Natural killer cell (primary cell): ENCODE measurements at places on chromosomes 16 and 17.

DNA sequence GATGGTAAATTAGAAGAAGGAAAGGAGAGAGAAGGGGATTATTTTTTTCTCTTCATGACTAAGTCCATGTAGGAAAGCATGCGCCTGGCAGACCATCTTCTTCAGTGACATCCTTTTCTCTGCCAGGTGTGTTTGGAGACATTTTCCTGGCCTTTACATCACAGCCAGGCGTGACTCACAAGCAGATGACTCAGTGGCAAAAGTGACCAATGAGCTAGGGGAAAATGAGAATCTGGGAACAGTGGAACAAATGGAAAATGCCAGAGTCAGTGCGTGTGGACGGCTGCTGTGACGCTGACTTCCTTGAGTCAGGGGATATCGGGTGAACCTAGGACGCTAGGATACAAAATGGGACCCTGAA lies 9.4 kb downstream of the KIAA0513 start:
- no peak for DNase-seq

DNA sequence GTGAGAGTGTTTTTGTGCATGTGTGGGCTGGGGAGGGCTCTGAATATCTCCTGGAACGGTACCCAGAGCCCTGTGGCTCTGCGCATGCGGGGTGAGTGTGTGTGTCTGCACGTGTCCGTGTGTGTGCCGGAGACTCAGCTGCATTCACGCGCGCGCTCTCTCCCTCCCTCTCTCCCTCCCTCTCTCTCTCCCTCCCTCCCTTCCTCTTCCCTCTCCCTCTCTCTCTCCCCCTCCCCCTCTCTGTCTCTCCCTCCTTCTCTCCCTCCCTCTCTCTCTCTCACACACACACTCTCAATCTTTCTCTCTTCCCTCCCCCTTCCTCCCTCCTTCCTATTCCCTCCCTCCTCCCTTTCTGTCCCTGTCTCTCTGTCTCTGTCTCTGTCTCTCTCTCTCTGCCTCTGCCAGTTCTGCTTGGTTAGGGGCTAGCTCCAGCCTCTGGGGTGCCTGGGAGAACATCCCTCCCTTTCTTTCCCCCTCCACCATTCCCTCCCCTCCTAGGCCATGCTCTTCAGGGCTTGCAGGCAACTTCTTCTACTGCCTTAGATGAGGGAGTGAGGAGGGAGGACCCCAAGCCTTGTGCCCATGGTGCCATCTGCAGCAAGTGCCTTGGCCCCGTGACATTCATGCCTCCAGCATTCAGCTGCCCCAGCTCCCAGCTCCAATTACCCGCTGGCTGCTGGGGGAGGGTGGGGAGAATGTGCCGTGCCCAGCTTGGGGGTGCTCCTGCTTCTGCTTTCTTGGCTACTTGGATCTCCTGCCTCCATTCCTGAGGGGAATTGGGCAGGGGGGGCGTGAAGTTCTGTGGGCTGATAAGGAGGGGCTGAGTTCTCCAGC lies 6.4 kb downstream of the THRA start:
- peak; percentile 90 for DNase-seq

GRCh38 chr17:80882926-80883685 lies 108.5 kb upstream of the CHMP6 start:
- DNase-seq, result no peak

DNA sequence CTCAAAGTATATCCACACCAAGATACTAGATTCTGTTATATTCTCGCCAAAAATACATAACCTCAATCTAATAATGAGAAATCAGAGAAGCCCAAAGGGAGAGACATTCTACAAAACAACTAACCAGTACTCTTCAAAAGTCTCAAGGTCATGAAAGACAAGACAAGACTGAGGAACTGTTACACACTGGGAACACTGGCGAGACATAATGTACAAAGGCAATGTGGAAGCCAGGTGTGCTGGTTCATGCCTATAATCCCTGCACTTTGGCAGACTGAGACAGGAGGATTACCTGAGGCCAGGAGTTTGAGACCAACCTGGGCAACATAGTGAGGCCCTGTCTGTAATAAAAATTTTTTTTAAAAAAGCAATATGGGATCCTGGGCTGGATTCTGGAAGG lies 85.9 kb downstream of the SPAG9 start:
- no peak for DNase-seq

- no peak for DNase-seq
These were observed 13.9 kb downstream of the MIS12 start for GRCh38 chr17:5500247-5500588.

GRCh38 chr16:81864646-81865382 lies 85.7 kb downstream of the PLCG2 start:
- DNase-seq, result no peak

DNA sequence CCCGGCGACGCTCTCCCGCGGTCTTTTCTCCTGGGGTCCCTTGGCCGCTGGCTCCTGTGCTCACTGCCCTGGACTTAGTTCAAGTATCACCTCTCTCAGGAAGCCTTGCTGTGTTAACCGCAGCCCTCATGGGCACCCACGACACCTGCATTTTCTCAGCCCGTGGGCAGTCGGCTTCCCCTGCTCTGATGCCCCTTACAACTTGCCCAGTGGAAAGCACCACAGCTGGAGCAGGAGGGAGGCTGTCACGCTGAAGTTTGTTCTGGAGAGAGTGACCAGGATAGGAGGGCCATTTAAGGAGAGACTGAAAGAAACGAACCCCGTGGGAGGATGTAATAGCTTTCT lies 395 bp downstream of the STXBP4 start:
- no peak for DNase-seq

DNA sequence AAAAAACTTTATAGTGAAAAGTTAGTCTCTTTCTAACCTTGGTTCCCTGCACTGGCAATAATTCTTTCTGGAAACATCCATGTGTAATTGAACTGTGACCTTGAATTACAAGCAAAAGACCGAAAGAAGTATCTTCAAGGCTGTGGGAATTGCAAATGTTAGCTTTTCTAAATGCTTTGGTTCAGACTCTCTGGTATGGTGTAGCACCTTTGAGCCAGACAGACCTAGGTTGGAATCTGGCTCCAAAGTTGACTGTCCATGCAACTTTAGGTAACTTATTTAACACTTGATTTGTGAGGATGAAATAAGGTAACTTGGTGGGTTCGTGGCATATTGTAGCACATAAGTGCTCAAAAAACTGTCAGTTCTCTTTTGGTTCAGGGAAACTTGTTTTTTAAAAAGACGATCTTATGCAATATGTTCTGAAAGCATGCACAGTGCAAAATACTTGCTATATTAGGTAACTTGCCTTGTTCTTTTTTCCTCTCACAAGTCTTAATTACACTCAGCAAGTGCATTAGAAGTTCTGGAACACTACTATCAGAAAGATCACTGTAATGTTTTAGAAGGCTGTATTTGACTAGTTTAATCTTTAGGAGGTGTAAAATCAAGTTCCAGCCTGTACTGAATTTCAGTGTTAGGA lies 46.3 kb downstream of the TANGO6 start:
- DNase-seq, result no peak

DNA sequence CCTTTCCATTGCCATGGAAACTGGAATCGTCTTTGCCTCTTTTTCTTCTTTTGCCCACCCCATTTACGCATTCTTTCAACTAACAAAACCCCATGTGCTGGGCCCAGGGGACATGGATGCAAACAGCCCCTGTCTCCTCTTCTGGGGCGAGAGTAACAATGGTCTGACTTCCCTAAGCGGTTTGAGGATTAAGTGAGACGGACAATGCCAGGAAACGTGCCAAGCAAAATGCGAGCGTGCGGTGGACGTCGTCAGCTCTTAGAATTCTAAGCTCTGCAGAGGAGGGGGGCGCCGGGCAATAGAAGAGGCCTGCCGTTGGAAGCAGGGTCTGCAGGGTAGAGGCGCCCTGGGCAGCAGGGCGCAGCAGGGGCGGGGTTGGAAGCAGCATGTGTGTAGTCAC lies 42.4 kb upstream of the JPH3 start:
- no peak for DNase-seq

DNA sequence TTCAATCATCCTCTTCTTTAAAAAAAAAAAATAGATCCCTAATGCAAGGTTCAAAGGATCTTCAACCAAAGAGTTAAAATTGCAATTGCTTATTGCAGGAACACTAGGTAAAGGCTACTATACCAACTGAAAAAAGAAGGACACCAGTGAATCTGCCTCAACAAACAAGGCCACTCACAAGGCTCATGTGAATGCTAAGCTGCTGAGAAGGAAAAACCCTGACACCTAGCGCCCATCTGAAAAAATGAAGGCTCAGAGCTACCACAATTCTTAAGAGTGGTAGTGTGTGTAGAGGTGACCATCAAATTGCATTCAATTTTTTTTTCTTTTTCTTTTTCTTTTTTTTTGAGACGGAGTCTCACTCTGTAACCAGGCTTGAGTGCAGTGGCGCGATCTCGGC lies 201.6 kb upstream of the C17orf78 start:
- DNase-seq, result no peak

DNA sequence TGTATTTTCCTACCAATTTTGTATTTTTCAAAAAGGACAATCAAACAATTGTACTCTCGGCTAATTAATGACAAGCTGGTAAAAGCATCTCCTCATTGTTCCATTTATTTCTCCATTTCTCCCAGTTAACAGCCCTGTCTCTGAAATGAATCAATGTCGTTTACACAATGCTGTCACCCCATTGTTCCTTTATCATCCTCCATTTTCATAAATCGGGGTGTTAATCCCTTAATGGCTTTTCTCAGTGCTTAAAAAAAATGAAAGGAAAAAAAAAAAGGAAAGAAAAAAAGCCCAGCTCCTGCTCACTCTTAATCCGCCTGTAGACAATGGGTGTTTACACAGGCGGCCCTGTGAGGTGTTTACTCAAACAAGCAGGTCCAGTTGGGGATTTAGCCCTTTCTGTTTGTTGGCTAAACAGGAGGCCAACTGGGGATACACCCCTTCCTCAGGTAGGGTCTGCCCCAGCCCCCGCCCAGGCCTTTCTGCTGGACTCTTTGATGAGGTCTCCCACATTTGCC lies 86.8 kb upstream of the SALL1 start:
- no peak for DNase-seq

- DNase-seq, result no peak
These were observed 135.1 kb downstream of the CDH13 start for GRCh38 chr16:82761858-82762257.

DNA sequence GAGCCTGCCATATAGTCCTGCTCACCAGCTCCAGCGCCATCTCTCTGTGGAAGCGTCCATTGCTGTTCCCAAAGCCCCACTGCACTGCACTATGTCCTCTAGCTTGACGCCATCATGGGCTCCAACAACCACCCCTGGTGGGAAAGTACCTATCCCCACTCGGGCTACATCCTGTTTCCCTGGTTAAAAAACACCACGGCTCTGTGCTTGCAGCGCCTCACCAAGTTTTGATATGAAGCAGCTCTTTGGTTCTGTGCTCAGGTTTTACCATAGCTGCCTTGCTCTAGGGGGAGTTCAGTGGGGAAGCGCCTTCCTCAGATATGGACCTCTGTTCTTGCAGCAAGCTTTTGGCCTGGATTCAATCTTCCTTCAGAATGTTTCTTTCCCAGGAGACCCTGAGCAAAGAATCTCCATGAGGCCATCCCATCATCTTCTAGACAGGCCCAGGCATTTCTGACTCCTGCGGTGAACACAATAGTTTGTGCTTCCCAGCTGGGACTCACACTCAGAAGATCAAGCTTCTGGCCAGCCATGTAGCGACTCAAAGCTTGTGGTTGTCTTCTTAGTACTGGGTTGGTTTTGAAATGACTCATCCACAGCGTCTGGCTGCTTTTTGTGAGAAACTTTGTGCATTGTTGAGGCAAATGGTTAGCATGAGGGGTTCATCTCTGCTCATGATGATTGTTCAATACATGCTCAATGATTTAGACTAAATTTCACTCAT lies 39.5 kb downstream of the DYNLRB2 start:
- peak; percentile 85 for DNase-seq

- DNase-seq, result no peak
These were observed 7.3 kb downstream of the CX3CL1 start for GRCh38 chr16:57379579-57379978.

- no peak for DNase-seq
These were observed 45.3 kb downstream of the IL21R start for GRCh38 chr16:27447301-27447700.

DNA sequence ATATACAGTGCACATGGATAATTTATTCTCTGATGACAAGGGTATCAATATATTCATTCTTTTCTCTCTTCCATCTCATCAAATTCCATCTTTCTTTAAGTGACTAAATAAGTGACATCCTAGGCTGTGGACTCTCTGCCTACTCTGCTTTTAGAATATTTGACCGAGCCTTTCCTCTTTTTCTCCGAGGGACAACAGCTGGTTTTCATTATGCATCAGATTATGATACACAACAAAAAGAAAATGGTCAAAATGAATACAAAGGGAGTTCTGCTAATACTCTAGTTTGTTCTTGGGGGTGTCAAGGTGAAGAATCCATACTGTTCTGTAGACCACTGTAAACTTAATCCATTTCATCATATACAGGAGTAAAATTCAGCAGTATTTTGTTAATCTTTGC lies 942.6 kb downstream of the KCNJ2 start:
- no peak for DNase-seq

- no peak for DNase-seq
These were observed 7.4 kb downstream of the TELO2 start for GRCh38 chr16:1500465-1501150.

DNA sequence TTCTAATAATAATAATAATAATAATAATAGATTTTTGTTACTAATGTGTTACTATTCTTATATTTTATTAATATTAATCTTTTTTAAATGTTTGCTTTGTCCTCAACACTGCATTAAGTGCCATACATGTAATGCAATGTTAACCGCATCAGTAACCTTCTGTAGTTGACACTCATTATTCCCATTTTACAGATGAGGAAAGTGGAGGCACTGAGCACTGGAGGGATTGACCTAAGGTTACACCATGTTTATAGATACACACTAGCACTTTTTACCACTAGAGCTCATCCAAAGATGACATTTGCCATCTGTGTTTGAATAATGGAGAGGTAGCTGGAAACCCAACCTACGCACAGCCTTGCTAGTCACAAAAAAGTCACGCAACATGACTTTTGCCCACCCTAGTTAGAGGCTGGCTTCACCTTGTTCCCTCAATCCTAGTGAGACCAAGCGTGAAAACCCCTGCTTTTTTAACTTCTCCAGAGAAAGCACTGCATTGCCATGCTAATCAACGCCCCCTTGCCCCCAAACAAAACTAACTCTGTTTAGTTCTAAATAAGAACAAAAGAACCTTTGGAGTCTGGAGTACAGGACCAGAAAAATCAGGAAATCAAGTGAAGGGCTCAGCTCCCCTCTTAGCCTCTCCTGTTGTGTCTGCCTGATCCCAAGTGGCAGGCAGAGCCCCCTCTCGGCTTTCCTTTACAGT lies 2.3 kb downstream of the ARSG start:
- DNase-seq, result no peak

- DNase-seq, result no peak
These were observed 372 bp downstream of the CD300A start for GRCh38 chr17:74466828-74467184.

- no peak for DNase-seq
These were observed 128.9 kb upstream of the GOT2 start for GRCh38 chr16:58863042-58863441.

DNA sequence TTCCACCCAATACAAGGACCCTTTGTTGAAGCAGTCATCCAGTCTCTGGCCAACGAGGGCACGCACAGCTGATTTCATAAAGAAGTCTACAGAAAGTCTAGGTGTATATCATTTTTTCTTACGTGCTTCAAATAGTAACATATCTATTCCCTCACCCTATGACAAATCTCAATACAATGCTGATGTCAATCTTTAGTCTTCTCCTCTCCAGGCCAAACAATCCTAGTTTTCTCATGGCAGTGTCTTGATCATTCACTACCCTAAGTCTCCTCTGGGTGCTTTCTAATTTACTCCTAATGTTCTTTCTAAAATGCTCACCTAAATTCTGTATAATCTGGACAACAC lies 92.6 kb downstream of the CACNG1 start:
- no peak for DNase-seq
